ENCODE measurements at places on chromosomes 1 and 21. TPM values are rescaled to one million over a fixed set of nuclear protein-coding genes. Genes with fewer than 3 reads are reported as not detected.

- H3K27me3 ChIP-seq, result peaks cover 39% of the 10 kb centered on the region
- no peaks in the 10 kb centered on the region for H3K4me1 ChIP-seq
- H3K4me3 ChIP-seq, result no peak overlapping the region
- no peak for DNase-seq
- no peaks in the 10 kb centered on the region for H3K36me3 ChIP-seq
These were observed 30.7 kb downstream of the DMBX1 start for GRCh38 chr1:46520063-46520911.

- no peak overlapping the region for H3K4me3 ChIP-seq
- no peaks in the 10 kb centered on the region for H3K4me1 ChIP-seq
- H3K36me3 ChIP-seq, result no peaks in the 10 kb centered on the region
- no peaks in the 10 kb centered on the region for H3K27me3 ChIP-seq
- H3K27ac ChIP-seq, result no peak overlapping the region
These were observed 69.0 kb upstream of the NEK7 start for GRCh38 chr1:198087831-198088230.

GRCh38 chr1:210440081-210440480 lies 111.4 kb downstream of the HHAT start:
- H3K4me3 ChIP-seq, result no peak overlapping the region
- H3K4me1 ChIP-seq, result no peaks in the 10 kb centered on the region
- no peaks in the 10 kb centered on the region for H3K27me3 ChIP-seq
- DNase-seq, result no peak

DNA sequence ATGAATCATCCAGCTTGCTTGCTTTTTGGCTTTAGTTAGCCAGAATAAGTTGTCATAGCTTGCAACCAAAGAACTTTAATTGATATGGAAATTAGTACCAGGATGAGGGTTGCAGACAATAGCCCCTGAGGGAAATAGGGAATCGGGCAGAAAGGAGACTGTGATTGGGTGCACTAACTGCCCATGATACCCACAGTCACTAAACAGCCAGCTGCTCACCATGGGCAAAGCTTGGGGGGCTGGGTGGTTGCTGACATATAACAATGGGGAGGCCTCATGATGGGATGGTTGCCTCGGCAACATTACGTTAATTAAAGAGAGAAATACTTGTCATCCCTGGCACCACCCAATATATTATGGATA lies 17.8 kb upstream of the PLA2G2E start:
- DNase-seq, result no peak
- no peak overlapping the region for H3K4me3 ChIP-seq
- H3K4me1 ChIP-seq, result no peaks in the 10 kb centered on the region
- peaks cover 26% of the 10 kb centered on the region for H3K27me3 ChIP-seq

Gene NPL
- polyA plus RNA-seq, result 2.1 TPM

Gene HAO2
- polyA plus RNA-seq, result not detected

Measured in naive B cell (primary cell).